ENCODE measurements at places on chromosomes 6 and 20. TPM values are rescaled to one million over a fixed set of nuclear protein-coding genes. Genes with fewer than 3 reads are reported as not detected.

MCM9 gene
- 7.2 TPM for total RNA-seq

DNA sequence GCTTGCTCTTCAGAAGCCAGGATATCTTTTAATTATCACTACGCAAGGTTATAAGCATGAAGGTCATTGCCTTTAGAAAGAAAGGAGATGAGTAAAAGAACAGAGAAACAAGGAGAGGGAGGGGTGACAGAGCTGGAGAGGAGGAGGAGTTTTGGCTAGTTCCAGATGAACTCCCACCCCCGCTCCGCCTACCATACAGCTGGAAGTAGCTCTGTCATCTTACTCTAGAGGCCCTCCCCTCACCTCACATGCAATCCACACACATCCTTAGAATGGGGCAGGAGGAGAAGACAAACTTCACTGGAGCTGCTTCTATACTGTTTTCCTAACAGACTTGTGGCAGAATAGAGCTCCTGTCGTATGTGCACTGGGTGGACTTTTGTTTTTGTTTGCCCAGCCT lies 144.7 kb downstream of the SCML4 start:
- DNase-seq, result peak; percentile 83

- no peak for DNase-seq
Observed at GRCh38 chr20:3283222-3283820, 44.3 kb upstream of the SLC4A11 start.

- DNase-seq, result no peak
Observed at GRCh38 chr20:58184984-58185383, 43.5 kb downstream of the ANKRD60 start.

DNA sequence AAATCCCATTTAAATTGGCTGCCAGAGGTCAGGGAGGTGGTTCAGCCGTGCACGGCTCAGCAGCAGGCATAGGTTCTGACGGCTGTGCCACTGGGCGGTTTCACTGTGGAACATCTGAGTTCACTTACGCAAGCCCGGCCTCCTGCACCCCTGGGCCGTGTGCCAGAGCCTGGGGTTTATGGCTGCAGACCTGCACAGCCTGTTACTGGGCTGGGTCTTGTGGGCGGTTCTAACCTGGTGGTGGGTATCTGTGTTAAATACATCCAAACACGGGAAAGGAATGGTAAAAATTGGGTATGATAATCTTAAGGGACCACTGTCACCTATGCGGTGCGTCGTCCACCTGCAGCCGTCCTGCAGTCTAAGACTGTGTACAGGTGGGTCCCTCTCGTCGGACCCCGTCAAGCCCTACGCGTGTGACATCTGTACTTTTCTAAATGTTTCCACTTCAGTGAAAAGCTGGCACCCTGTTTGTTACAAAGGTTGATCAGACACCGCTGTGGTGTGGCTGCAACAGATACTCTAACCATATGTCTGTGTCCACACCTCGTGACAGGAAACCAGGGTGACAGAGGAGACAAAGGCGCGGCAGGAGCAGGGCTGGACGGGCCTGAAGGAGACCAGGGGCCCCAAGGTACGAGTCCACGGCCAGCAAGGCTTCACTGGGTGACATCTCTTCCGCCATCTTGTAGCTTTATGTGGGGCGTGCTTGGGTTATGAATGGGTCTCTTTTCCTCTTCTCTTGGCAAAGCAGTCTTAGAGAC lies 21.5 kb downstream of the COL9A3 start:
- DNase-seq, result no peak

NKAPL gene
- 0.83 TPM for total RNA-seq

DNA sequence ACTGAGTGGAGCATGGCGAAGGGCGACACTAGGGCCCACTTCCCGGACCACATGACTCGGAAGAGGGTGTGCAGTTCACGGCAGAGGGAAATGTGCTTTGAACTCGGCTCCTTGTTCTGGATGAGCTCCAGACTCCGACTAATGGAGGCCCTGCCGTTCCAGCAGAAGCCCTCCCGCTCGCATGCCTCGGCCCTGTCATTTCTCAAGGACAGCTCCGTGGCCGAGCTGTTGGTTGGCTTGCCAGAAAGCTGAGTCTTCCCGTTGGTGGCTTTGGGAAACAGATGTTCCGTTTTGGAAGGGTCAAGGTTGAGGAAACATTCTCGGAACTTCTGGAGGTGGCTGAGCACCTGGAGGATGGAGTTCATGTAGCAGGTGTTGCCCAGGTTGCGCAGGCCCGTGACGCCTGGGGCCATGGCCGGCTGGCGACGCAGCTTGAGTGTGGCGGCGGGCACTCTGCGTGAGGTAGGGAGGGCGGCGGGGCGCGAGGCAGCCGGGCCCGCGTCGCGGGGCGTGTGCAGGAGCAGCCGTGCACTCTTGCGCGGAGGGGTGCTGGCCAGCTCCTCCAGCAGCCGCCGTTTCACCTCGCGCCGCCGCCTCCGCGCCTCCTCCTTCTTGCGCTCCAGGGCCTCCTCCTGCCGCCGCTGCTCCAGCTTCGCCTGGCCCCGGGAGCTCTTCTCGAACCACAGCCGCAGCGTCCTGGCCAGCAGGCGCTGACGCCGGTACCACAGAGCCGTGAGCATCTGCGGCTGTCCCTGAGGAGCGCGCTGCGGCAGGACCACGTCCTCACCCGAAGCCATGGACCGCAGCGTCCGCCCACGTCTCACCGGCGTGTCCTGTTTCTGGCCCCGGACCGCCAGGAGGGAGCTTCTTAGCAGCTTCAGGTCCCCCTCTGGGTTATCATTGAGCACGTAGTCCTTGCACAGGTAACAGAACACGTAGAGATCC lies 18.6 kb downstream of the TOMM6 start:
- DNase-seq, result no peak

GRCh38 chr6:1311400-1312202 lies at the start of gene FOXQ1:
Gene FOXQ1 (plus strand): TSS chr6:1312098. CDS start chr6:1312705, 607 bp downstream.
- peak; percentile 40 for DNase-seq

Data from IMR-90 (cell line).